ENCODE measurements at places on chromosomes 12 and 14. TPM values are rescaled to one million over a fixed set of nuclear protein-coding genes. Genes with fewer than 3 reads are reported as not detected.
A peak's percentile ranks its signal among the peaks of the same experiment; 100 is the strongest.

The WSCD2 gene
- total RNA-seq = not detected

The LTB4R2 gene
- total RNA-seq = 26.1 TPM

GRCh38 chr12:2014231-2014630, 10.0 kb upstream of the DCP1B start:
- no peak for DNase-seq

GRCh38 chr14:100135073-100135472, 24.4 kb downstream of the DEGS2 start:
- DNase-seq = no peak

DNA sequence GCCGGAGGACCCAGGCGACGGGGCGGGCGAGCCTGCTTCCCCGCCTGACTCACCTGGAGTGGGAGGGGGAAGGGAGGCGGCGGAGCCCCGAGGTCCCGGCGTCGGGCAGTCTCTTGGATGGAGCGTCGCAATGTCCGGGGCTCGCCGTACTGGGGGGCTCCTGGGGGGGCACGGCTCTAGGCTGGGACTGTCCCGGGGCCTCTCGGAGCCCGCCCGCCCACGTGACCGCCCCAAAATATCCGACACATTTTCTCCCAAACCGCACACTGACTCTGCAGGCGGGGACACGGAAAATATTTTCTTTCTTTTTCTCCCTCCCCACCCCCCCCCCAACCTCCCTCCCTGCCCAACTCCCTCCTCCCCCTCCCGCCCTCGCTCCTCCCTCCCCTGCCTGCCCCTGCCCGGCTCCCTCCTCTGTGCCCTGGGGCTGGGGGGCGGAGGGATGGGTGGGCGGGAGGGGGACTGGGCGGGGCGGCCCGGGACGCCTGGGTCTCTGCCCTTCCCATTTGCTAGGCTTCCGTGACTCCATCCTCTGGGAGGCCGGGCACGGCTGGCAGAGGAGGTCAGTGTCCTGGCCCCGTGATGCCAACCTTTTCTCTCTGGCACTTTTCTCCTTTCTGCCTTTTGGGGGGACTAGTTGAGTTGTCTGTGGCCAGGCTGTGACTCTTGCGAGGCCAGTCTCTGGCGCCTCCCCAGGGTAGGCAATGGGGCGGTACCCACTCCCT, at the start of gene RARG:
RARG (minus strand) TSS at position 289 of the 725 bp plus-strand sequence. CDS start 4,664 bp downstream, outside the sequence.
- DNase-seq = peak; percentile 83

DNA sequence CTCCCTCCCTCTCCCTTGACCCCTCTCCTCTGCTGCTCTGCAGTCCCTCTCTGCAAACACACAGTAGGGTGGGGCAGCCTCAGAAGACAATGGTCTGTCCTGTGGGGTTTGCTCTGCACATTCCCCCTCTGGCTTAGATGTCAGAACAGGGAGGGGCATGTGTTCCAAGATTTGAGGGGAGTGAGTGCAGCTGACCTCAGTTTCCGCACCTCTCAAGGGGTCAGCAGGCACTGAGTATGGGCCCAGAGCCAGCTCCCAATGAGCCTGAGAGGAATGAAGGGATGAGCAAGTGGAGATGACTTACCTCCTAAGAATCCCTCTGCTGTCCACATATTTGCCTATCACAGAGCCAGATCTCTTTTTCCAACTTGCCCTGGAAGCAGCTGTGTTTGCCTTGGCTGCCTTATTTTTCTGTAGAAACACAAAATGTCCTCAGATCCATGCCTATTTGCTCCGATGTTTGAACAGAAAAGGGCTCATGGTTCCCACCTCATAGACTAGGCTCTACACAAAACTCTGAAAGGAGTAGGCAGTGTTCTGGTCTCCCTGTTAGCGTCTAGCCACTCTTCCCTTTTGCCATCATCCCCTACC, 111.4 kb downstream of the CRACR2A start:
- no peak for DNase-seq

GRCh38 chr12:67220065-67220464, 49.1 kb upstream of the CAND1 start:
- peak; percentile 13 for DNase-seq
